ENCODE measurements at places on chromosomes 3 and 15.

GRCh38 chr3:73866846-73867245 lies 242.1 kb upstream of the PDZRN3 start:
- DNase-seq, result no peak

DNA sequence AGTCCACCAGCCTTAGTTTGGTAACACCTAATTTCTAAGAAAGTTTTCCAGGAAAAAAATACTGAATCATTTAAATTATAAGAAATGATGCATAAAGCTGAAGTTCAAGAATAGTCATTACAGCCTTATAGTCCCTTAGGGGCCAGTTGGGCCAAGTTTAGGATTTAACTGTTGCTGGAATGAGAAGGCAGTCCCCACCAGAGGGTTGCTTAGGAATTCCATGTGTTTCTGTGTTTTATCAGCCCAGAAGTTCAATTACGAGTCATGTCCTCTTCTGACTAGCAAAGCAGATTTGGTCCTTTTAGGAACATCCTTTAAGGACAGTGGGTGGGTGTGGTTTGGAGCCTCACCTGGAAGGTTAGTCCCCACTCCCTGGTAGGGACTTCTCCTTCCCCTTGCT lies 57.0 kb upstream of the NR2E3 start:
- DNase-seq, result no peak

DNA sequence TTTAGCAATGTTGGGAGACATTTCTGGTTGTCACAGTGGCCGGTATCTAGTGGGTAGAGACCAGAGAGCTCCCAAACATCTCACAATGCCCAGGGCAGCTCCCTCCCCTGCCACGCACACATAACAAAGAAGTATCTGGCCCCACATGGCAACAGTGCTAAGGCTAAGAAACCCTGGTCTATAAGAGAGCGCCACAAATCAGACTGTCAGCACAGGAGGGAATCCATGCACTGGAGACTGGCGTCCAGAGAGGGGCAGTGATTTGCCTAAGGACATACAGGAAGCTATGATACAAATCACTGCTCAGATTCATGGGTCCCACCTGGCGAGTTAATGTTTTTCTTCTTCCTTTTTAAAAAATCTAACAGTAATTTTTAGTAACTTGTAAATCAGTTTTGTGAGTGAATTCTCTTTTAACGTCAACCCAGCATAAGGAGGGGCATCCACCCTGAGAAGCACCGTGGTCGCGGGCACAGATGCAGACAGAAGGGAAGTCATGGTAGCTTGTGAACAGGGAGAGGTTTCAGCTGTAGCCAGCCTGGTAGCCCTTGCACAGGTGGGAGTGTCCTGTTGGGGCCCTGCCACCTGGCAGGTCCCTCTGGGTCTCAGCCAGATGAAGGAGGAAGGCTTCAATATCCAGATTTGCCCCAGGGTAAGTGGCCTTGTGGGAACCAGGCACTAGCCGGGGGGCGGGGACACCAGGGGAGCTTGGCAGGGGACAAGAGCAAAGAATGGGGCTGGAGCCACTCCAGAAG lies 8.7 kb downstream of the ISG20 start:
- DNase-seq, result no peak

DNA sequence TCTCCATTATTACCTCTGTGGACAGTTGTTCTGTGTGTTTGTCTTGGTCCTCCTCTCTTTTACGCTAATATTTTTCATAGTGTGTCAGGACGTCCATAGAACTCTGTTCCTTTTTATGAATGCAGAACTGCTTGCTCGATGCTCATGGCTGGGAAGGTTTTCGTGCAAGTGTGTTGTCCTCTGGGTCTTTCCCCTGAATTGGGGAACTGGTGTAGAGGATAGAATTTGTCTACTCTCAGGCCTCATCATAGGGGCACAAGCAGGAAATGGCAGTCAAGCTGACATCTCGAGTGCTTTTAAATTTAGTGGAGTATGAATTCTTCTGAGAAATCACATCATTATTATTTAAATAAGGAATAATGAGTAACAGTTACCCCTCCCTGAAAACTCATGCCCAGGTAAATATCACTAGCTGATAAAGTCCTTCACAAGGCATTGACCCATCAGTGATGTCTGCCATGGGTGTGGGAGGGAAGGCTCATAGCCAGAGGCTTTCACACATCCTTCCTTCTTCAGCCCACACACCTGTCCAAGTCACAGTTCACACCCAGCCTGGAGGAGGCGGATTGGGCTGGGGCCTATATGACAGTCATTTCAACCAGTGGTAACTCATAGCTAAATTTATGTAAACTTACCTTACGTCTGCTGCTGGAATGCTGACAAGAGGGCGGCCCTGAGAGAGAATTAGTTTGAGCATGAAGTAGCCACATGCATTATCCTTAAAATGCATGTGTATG lies 226.1 kb downstream of the PLCL2 start:
- no peak for DNase-seq

GRCh38 chr3:125077864-125078263 lies 22.1 kb upstream of the HEG1 start:
- DNase-seq, result no peak

DNA sequence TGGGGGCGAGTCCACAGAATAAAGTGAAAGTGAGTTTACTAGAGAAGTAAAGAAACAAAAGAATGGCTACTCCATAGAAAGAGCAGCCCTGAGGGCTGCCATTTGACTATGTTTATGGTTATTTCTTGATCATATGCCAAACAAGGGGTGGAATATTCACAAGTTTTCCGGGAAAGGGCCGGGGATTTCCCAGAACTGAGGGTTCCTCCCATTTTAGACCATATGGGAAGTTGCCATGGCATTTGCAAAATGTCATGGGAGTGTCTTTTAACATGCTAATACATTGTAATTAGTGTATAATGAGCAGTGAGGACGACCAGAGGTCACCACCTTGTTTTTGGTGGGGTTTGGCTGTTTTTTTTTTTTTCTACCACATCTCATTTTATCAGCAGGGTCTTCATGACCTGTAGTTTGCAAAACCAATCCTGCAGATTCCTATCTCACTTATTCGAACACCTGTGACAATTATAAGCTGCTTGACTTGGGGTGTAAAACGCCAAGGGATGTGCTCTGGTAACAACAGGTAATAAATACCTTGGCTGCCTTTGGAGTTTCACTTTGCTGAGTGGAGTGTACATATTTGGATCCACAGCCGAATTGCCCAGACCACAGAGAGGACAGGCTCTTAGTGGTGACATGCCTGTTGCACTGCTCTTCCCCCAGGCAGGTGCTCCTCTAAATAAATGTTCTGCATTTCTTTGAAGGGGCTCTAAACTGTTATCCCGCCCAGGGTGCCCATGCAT lies 43.6 kb downstream of the C2CD4B start:
- no peak for DNase-seq

DNA sequence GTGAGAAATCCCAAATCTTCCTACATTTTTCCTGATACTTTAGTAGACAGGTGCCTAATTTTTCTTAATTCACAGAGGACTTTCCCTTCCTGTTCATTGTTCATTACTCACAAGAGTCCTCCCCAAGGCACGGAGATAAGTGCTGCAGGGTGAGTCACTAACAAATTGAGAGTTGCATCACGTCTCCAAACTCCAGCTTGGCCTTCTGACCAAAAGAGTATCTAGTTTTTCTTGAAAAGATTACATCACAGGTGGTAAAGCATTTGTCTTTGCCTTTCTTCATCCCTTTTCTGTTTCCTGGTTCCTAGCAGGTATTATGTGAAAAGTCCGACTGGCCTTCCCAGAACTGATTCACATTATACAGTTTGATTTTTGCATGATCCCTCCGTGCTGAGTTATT lies 24.9 kb upstream of the RASGRP1 start:
- no peak for DNase-seq

- DNase-seq, result no peak
Observed at GRCh38 chr3:176948151-176948550, 249.1 kb downstream of the TBL1XR1 start.

DNA sequence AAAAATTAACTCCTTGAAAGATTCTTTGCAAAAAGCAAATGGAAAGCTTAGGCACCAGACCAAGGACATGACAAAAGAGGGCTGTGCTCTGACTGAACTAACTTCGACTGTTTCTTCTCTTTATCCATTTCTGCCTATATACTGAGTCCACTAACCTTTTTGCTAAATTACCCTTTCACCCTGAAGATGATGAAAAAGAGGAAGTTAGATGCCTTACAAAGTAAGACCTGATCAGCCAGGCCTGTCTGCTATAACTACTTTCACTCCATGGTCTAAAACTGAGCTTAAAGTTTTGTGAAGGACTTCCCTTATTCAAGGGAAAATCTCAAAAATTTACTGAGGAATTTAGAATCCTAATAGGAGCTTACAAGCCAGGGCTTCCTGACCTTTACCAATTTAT lies 6.2 kb upstream of the IGSF10 start:
- DNase-seq, result no peak

DNA sequence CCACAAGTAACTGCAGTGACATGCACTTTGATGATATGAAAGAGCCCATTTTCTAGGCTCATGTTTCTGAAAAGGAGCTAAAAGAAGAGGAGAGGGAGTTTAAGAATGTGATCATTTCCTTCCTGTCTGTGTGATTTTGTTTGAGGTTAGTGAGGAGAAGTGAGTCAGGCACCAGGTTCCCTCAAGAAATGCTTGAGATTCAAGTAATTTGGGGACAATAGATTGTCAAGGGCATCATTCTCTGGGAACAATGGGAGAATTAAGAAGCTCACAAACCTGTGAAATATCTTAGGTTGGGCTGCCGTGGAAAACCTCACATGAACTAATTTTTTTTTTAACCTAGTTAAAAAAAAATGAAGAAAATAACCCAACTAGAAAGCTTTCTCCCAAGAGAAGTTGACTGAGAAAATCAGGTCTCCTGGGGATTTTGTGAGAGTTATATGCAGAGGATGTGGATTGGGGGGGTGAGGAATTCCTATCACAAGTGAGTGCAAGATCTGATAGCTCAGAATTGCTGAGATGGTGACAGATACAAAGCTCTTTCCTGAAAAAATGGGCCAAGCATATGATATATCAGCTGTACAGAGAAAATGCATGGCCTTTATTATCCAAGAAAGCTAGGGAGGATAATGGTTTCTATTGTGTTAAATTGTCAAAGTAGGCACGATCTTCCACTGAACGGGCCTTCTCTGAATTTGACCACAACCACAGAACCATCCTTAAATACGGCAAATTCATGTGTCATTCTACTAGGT lies 203.3 kb downstream of the FEZF2 start:
- DNase-seq, result no peak

DNA sequence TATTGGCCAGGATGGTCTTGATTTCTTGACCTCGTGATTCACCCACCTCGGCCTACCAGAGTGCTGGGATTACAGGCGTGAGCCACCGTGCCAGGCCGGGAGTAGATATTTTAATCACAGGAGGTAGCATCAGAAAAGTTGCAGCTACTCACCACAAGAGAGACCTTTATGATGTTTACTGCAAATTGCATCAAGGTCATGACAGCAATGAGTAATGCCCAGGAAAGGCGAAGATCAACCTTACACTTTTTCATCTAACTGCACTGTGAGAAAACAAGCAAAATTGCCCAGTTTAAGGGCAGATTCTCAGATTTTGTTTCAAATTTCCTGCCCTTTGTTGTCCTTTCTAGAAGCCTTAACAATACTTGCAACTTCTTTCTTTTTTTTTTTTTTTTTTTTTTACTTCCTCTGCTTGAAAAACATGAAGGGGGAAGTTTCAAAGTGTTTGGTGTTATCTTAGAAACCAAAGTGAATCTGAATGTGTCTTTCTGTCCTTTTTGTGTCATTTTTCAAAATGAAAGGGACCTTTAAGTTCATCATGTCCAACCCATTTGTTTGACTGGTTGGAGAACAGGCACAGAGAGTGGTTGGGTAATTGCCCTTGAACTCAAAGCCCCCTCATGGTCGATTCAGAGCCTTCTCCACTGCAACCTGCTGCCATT lies 25.0 kb downstream of the TGFBR2 start:
- no peak for DNase-seq

DNA sequence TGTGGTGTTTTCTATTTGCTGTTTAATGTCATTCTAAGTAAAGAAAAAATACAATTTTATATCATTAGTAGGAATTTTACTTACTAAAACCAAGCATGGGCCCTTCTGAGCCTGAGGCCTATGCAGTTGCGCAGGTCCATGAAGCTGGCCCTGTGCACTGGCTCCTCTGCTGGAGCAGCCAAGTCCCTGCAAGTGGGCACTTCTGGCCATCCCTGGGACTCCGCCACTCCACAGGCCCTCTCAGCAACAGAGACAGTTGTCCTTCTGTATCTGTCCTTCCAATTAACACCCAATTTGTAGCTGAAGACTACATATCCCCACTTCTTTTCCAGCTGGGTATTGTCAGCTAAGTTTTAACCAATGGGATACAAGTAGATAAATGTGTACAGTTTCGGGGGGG lies 49.9 kb upstream of the RYK start:
- DNase-seq, result no peak

GRCh38 chr3:188154014-188154808 lies at the start of gene LPP:
Gene LPP (plus strand): TSS chr3:188154157. CDS start chr3:188406121, 251,964 bp downstream.
- no peak for DNase-seq

- DNase-seq, result no peak
Observed at GRCh38 chr15:74193905-74194304, 8.7 kb downstream of the STRA6 start.

DNA sequence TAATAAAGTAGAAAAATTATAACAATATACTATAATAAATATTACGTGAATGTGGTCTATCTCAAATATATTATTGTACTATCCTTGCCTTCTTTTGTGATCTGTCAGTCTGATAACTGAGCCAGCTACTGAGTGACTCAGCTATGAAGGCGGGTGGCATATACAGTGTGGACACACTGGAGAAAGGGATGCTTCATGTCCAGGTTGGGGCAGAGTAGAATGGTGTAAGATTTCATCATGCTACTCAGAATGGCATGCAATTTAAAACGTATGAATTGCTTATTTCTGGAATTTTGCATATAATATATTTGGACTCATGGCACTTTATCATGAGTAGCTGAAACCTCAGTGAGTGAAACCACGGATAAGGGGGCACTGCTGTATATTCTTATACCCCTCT lies 172.9 kb upstream of the TBC1D5 start:
- DNase-seq, result no peak

DNA sequence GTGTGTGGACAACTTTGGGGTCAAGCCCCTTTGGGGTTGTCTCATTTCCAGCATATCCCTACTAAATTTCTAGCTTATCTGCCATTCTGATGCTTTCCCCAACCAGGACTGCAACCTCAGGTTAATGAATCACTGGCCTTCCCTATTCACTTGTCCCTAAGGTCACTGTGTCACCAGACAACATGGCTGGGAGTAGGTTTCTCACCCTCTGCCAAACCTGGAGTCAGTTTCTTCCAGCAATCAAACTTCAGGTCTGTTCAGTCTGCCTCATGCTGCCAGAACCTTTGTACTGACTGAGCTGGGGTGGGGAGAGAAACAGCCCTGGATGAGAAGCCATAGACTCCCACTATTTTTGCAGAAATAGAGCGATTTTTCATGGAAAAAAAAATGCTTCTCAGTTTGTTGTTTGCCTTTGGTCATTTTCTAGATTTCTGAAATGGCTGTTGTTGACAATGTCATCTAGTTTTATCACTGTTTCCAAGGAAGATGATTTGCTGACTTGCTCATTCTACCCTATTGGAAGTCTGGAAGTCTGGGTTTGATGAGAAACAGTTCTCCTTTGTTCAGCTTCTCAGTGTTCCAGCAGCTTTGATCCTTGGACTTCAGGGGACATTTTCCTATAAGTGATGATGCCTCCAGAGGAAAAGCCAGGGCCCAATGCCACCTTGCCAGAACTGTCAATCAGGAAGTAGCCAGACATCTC lies 74.8 kb upstream of the IL12A start:
- no peak for DNase-seq

Data from NCI-H2081 treated with DMSO at 0.1 percent for 48 hours (cell line).